ENCODE measurements at places on chromosomes 11 and 22.

DNA sequence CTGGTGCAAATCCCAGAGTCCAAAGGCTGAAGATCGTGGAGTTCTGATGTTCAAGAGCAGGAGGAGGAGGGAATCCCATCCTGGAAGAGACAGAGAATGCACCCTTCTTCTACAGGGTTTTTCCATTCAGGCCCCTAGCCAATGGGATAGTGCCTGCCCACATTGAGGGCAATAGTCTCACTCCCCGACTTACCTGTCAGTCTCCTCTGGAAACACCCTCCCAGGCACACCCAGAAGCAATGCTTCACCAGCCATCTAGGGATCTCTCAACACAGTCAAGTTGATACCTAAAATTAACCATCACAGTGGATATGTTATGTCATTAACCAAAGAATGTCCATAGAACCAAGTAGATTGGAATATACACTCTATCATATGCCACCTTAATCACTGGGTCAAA, 72.9 kb downstream of the FAM83F start:
- DNase-seq: no peak

- no peak for DNase-seq
These were observed 487.0 kb downstream of the TBC1D22A start for GRCh38 chr22:47249370-47249928.

DNA sequence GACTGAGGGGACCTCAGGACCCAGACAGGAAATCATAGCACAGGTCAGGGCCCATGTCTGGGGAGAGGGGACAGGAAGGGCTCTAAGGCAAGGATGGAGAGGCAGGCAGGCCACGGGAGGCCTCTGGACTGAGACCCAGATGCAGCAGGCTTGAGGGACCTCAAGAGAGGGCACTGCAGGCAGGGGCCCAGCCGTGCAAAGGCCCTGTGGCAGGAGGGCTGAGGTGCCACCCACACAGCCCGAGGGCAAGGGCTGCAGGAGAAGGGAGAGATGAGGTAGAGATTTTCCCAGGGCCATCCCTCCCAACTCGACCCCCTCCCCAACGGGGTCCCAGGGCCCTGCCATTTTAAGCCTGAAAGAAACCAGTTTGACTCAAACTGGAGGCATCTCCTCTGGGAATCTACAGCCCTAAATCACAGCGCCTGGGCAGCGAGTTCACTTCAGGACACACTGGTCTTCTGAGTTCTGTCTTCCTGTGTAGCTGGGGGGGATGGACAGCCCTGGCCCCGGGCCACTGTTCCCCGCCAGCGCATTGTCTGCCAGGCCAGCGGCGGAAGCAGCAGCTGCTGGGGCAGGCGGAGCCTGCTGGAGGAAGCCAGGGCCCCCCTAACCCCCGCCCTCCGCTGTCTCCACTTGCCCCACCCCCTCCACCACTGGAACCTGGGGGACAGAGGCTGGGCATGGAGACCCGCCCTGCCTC, 20.3 kb upstream of the WNT7B start:
- peak; percentile 89 for DNase-seq

DNA sequence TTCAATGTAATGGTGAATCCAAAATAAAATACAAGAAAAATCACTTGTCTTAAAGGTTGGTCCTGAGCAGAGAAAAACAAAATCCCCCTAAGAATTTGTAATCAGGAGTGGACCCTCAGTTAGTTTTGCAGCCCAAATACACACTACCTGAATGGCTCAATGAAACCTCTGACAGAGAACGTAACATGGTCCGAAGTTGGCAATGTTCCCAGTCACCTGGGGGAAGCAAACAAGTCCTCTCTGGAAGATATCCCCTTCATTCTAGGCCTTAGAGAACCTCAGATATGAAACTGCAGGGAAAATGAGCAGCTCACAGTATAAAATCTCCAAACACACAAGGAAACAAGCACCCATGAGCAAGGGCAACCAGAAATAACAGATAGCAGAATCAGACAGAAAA, 58.2 kb downstream of the MORC2 start:
- no peak for DNase-seq

DNA sequence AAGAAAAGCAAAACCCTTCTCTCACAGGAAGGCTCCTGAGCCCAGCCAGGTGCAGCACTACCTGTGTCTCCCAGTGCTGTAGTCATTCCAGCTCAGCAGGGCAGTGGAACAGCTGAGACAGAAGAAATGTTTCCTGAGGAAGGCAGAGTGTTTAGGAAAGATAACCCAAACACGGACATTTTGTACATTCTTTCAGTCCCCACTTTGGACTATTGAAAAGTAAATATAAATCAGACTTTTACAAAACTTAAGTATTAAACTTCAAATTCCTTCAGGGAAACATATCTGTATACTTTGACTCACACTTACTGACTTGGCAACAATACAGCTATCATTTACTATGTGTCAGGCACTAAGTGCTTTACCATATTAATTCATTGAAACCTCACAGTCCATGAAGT, 40.4 kb downstream of the RRAS2 start:
- DNase-seq: no peak

- DNase-seq: no peak
These were observed 576.9 kb upstream of the ANO5 start for GRCh38 chr11:21615955-21616371.

DNA sequence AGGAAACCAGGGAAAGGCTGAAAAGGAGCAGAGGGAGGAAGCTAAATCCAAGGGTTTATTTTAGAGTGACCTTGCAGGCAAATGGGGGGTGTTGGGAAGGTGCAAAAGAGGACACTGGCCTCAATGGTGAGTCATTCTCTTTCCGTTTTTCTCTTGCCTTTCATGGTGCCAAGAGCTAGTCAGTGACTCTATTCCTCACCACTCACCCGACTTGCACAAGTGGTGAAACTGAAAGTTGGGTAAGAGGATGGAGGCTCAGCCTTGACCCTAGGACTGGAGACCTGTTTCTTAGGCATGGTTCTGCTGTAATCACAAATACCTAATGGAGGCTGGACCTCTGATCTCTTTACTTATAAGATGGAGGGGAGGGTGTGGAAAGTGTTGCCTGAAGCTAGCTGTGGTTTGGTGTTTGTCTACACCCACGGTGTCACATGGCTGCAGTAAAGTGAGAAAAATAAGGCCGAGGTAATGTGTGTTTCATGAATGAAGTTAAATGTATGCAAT, 67.3 kb upstream of the CREB3L1 start:
- peak; percentile 11 for DNase-seq

Data from AG09319 (cell line).